ENCODE measurements at places on chromosomes 3 and 15.

- no peak for DNase-seq
Measured at GRCh38 chr15:78751602-78751979, 59.7 kb downstream of the ADAMTS7 start.

DNA sequence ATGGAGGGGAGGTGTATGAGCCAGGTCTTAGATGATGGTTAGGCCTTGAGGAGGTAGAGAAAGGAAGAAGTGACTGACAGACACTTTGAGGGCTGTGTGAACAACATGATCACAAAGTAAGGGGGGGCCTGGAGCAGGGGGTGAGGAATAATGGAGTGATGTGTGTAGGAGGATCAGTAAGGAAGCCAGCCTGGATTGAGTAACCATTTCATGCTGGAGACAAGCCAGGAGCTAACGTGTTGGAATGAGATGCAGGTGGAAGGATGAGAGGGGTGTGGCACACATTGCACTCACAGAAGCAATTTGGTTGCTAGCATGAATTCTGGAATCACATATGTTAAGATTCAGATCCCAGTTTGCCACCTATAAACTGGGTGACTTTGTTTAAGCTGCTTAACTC lies 65.5 kb downstream of the BBX start:
- no peak for DNase-seq

- no peak for DNase-seq
Measured at GRCh38 chr3:123667784-123668183, 82.9 kb upstream of the HACD2 start.

DNA sequence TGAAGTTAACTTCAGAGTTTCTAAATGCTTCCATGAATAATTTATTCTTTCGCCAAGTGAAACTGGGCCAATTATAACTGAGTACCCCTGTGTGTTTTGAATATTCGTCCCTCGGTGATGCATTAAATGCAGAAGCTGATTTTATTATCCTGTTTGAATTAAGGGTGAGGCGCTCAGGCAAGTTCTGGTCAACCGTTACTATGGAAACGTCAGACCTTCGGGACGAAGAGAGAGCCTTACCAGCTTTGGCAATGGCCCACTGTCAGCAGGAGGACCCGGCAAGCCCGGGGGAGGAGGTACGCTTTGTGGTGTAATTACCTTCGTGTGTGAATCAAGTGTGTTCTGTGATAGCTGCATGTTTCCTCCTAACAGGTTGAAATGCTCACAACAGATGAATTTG lies 239.8 kb downstream of the ITPR1 start:
- no peak for DNase-seq
